ENCODE measurements at places on chromosomes 5 and 9.

DNA sequence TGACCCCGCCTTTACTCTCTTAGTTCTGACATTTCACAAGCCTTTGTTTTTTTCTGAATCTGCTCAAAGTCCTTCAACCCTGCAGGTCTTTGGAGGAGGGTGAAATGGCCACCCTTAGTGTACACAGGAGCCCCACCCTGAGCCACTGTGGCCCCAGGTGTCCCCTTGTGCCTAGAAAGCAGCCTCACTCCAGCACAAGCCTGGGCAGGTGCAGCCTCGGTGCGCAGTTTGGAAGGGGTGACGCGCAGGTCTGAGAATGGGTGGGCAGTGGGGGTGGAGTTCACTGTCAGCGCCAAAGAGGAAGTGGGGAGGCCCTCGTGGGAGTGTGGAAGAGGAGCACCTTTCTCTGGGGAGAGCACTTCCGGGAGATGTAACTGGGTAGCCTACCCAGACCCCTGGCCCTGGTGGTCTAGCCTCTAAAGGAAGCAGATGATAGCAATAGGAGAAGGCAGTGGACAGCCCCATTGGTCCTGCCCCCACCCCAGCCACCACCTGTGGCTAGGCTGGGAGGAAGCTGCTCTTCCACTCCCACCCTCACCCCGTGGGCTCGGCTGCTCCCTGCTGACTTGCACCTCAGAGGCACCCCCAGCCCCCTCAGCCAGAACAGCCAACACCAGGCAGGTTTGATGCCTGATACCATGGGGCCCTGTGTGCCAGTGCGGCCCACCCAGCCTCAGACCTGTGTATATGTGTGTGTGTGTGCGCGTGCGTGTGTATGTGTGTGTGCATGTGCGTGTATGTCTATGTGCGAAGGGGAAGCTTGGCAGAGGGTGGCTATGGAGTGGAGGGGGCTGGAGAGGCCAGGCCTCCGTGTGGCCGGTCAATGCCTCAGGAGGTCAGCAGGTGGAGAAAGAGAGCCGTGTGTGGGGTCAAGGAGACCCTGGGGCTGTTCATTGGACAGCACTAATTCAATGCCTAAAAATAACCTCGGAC lies 16.8 kb upstream of the DAB2IP start:
- no peak for DNase-seq

DNA sequence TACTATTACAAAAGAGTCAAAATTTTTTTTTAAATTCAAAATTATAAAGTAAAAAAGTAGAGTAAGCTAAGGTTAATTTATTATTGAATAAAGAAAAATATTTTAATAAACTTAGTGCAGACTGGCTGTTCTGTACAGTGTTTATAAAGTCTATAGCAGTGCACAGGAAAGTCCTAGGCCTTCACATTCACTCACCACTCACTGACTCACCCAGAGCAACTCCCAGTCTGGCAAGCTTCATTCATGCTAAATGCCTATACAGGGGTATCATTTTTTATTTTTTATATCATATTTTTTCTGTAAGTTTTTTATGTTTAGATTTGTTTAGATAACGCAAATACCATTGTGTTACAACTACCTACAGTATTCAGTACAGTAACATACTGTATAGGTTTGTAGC lies 700.7 kb upstream of the GRAMD2B start:
- DNase-seq: no peak

GRCh38 chr5:180640861-180641565 lies 8.4 kb downstream of the FLT4 start:
- DNase-seq: no peak

- no peak for DNase-seq
These were observed 28.5 kb downstream of the GOLGA2 start for GRCh38 chr9:128247226-128247803.

- no peak for DNase-seq
These were observed 182.9 kb downstream of the ARHGEF28 start for GRCh38 chr5:73808911-73809310.

GRCh38 chr5:164345853-164346252 lies 840.4 kb downstream of the MAT2B start:
- no peak for DNase-seq

GRCh38 chr5:9781890-9782289 lies 151.7 kb upstream of the TAS2R1 start:
- no peak for DNase-seq

- DNase-seq: no peak
These were observed 19.5 kb upstream of the IRF1 start for GRCh38 chr5:132510076-132510475.

GRCh38 chr5:7422316-7423106 lies 26.6 kb downstream of the ADCY2 start:
- DNase-seq: no peak

GRCh38 chr5:166648736-166649135 lies 1642.7 kb upstream of the WWC1 start:
- DNase-seq: no peak

GRCh38 chr5:106017243-106017857 lies 1653.4 kb downstream of the EFNA5 start:
- DNase-seq: no peak

DNA sequence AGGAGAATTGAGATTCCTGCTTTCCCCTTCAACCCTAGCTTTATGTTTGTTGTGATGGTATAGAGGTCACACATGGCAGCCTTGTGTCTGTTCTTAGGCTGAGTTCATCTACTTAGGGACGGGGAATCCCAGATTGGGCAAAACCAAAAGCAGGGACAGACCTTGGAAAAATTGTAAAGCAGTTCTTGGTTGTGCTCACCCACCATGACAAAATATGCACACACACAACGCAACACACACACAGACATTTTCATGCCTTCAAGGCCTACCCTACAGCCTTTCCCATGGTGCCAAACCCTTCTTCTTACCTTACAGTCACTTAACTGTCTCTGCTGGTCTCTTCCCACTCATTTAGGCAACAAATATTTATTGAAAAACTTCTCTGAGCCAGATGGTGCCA lies 14.8 kb downstream of the PCDHGC5 start:
- no peak for DNase-seq

DNA sequence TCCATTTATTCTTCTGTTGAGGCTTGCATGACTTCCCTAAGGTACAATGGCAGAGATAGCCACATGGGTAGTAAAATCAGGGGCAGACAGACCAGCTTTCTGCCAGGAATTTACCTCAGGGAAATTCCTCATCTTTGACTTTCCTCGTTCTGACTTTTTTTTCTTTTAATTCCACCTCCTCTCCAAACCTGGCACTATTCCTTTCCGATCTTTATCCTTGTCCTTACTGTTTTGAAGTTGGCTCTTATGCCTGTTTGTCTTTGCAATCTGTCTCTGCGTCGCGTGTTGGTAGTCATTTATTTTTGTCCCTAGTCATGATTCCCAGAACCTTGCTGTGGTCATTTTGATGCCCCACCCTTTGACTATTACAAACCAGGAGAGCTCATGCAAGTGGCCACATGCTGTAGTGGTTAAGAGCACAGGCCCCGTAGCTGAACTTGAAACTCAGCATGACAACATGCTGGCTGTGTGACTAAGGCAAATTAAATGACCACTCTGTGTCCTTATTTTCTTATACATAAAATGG lies 19.0 kb downstream of the TMC1 start:
- no peak for DNase-seq

- no peak for DNase-seq
These were observed 29.4 kb downstream of the IER5L start for GRCh38 chr9:129148463-129149204.

- DNase-seq: no peak
These were observed 93.7 kb upstream of the IL6ST start for GRCh38 chr5:56088431-56088949.

- DNase-seq: peak; percentile 37
These were observed 451.8 kb downstream of the RAB3C start for GRCh38 chr5:59034498-59035186.

- no peak for DNase-seq
These were observed 218.8 kb downstream of the MCTP1 start for GRCh38 chr5:95066048-95066447.

DNA sequence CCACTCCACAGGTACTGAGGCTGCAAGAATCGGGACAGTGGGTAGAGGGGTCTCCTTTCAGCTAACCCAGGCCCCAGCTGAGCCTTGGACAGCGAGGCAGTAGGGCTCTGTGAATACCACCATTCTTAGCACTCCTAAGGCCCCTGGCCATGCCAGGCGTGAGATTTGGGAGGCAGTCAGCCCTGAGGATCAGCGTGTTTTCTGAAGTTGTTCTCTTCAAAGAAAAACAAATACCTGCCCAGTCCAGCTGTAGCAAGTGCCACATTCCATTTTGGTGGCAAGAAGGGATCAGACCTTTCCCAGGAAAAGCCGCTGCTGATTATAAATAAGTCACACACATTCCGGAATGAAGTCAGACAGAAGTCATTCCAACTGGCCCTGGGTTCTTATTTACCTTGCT lies 47.8 kb downstream of the RALGPS1 start:
- DNase-seq: no peak

GRCh38 chr9:69370430-69370829 lies 45.4 kb downstream of the ENTREP1 start:
- no peak for DNase-seq

GRCh38 chr9:72251589-72251988 lies 102.3 kb downstream of the GDA start:
- no peak for DNase-seq

DNA sequence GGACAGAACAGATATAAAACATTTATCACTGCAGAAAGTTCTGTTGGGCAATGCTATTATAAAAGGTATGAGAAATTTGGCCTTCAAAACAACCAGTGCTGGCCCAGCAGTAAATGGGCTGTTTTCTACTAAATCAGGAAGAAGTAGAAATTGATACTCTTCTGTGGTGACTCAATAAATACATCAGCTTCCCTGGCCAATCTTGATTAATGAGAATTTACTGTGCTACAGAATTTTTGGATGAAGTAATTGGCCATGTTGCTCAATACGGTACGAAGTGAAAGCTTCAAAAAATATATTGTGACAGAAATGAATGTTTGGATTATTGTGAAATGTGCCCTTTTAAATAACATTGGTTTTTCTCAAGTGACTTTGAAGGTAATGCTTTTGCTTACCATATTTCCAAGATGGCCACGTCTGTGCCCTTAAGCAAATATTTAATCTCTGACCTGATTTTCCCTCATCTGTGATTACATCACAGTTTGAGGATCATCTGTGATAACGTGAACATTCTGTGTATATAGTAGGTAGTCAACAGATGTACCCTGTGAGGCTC lies 4.2 kb downstream of the DNAJA1 start:
- DNase-seq: no peak

GRCh38 chr9:87406543-87407166 lies 91.0 kb upstream of the DAPK1 start:
- no peak for DNase-seq

- no peak for DNase-seq
These were observed 28.9 kb downstream of the PLPP7 start for GRCh38 chr9:131318231-131319085.

DNA sequence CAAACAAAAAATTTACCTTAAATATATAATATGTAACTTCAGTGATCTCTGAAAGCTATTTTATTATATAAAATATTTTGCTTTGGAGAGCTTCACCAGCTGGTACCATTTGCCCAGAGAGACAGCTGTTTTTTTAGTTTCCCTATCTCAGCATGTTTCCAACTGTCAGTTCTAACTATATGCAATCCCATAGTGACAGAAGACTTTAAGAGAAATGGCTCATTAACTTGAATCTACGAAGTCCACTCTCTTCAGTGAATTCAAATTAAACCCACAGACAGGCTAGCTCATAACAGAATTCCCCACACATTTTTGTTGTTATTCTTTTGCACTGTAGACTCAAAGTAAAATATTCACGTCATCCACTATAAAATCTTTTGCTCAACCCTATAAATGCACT lies 251.8 kb upstream of the POU5F2 start:
- peak; percentile 17 for DNase-seq

- no peak for DNase-seq
These were observed 105.4 kb upstream of the TBCA start for GRCh38 chr5:77881528-77881927.

- no peak for DNase-seq
These were observed 24.5 kb upstream of the DUSP1 start for GRCh38 chr5:172795318-172795977.

GRCh38 chr5:102753889-102754766 lies 977 bp upstream of the PAM start:
- DNase-seq: no peak

DNA sequence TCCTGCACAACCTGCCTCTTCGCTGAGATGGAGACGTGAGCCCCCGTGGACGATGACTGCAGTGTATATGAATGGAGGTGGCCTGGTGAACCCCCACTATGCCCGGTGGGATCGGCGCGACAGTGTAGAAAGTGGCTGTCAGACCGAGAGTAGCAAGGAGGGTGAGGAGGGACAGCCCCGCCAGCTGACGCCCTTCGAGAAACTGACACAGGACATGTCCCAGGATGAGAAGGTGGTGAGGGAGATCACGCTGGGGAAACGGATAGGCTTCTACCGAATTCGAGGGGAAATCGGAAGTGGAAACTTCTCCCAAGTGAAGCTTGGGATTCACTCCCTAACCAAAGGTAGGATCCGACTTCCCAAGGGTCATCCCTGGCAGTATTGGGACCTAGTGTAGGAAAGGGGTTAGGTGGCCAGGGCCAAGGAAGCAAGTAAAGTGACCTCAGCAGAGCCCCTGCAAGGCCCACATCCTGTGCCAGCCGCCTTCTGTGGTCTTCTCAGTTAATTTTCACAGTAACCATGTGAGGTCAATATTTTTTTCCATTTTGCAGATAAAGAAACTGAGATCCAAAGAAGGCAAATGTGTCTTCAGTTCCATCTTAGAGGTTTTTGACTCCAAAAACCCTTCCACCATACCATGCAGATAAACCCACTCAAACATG lies 53.8 kb downstream of the NIM1K start:
- no peak for DNase-seq

GRCh38 chr9:73640971-73641370 lies 489.3 kb downstream of the ANXA1 start:
- no peak for DNase-seq

- no peak for DNase-seq
These were observed 51.7 kb downstream of the ZNF474 start for GRCh38 chr5:122180863-122181548.

- DNase-seq: no peak
These were observed 159.4 kb downstream of the CEMIP2 start for GRCh38 chr9:71608825-71609447.

DNA sequence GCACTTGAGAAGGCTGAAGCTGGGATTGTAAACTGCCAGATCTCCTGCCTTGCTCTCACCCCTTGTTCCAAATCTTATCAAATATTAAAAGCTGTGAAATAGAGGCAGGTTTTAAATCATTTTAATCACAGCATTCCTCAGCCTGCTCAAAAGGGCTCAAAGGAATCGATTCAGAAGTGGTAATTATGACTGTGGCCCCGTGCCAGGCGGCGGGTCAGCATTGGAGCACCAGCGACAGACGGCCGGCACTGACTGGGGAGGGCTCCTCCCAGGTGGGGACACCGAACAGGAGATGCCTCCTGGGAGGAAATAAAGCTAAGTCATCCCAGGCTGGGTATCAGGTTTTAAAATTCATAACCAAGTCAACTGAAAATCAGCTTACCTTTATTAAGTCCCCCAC lies 66.7 kb downstream of the KCNIP1 start:
- DNase-seq: peak; percentile 15

GRCh38 chr9:22813529-22813928 lies 366.9 kb downstream of the DMRTA1 start:
- no peak for DNase-seq

GRCh38 chr5:14406554-14406849 lies 175.1 kb upstream of the OTULINL start:
- no peak for DNase-seq
